ENCODE measurements at places on chromosomes 13 and 19.

- DNase-seq = no peak
These were observed 432.2 kb upstream of the ZNF507 start for GRCh38 chr19:31913103-31913661.

DNA sequence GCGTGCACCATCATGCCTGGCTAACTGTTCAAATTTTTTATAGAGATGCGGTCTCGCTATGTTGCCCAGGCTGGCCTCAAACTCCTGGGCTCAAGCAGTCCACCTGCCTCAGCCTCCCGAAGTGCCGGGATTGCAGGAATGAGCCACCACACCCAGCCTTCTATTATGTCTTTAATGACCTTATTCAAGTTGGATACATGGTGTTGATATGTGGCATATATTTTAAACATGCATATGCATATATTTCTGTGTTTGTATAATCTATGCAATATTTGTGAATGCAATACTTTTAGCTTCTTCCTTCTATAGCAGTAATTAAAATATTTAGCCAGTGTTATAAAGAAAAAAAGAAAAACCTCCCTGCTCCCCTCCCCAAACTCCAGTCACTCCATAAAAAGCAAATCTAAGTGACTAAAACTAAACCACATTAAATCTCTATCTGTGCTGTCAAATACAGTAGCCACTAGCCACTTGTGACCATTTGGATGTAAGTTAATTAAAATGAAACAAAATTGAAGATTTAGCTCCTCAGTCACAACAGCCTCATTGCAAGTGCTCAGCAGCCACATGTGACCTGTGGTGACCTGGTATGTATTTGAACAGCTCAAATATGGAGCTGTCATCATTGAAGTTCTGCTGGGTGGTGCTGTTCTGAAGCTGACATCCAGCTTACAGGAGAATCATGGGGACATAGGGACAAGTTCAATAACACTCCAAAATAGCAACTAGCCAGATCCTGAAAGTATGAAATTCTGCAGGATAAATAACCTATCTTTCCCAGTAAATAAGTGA lies 27.4 kb downstream of the FCGBP start:
- DNase-seq = no peak

DNA sequence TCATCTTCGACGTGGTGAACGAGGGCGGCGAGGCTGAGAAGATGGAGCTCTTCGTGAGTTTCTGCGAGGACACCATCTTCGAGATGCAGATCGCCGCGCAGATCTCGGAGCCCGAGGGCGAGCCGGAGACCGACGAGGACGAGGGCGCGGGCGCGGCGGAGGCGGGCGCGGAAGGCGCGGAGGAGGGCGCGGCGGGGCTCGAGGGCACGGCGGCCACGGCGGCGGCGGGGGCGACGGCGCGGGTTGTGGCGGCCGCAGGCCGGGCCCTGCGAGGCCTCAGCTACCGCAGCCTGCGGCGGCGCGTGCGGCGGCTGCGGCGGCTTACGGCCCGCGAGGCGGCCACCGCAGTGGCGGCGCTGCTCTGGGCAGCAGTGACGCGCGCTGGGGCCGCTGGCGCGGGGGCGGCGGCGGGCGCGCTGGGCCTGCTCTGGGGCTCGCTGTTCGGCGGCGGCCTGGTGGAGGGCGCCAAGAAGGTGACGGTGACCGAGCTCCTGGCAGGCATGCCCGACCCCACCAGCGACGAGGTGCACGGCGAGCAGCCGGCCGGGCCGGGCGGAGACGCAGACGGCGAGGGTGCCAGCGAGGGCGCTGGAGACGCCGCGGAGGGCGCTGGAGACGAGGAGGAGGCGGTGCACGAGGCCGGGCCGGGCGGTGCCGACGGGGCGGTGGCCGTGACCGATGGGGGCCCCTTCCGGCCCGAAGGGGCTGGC lies 52.6 kb downstream of the MAP4K1 start:
- DNase-seq = no peak

DNA sequence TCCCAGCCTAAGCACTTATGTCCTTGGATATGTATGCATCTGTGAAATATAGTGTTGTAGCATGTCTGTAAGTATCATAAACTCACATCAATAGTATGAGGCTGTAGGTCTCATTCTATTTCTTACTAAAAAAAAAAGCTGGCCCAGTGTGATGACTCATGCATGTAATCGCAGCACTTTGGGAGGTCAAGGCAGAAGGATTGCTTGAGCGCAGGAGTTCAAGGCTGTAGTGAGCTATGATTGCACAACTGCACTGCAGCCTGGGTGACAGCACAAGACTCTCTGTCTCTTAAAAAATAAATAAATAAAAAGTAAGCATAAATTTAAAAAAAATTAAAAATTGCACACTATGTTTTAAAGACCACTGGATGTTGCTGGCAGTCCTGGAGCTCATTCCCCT lies 79.1 kb upstream of the SPATA13 start:
- no peak for DNase-seq

DNA sequence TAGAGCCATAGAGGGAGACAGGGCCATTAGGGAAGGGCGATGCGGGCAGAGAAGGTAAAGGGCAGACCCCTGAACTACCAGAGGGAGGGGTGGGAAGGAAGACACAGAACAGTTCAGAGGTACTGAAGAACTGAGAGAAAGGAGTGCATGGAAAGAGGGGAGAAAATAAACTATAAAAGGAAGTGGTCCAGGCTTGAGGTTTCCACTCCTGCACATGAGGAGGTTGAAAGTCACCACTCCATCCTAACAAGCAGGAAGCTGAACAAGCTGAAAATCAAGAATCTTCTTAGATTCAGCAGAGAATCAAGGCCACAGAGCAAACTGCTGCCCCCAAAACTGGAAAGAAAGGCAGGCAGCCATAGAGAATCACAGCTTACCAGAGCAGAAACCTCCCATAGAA lies 45.1 kb downstream of the MIPEP start:
- no peak for DNase-seq

- no peak for DNase-seq
These were observed 489 bp downstream of the CCNE1 start for GRCh38 chr19:29812080-29812880.

- no peak for DNase-seq
These were observed 1468.6 kb upstream of the SLC10A2 start for GRCh38 chr13:104534847-104535246.
